Stimulated activated CD4-positive, alpha-beta T cell treated with anti-CD3 and anti-CD28 coated beads, Interleukin-12 subunit alpha, Interleukin-12 subunit beta, amount 100 ng/mL, for 24 hours (primary cell): ENCODE measurements at places on chromosomes 1 and 21.

DNA sequence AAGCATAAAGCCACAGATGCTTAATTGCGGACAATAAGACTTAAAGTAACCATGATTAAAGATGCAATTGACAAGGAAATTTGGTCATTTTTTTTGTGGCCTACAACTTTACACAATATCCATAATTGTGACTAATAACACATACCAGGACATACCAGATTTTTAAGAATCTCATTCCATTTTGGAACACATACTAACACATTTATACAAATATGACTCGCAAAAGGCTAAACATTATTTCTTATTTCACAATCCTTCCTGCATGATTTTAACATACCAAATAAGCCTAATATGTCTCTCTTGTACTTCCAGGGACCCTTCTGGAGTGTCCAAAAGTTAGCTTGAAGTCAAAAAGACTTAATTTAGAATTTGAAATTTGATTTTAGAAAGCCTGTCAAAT lies 48.8 kb downstream of the DR1 start:
- DNase-seq = no peak

DNA sequence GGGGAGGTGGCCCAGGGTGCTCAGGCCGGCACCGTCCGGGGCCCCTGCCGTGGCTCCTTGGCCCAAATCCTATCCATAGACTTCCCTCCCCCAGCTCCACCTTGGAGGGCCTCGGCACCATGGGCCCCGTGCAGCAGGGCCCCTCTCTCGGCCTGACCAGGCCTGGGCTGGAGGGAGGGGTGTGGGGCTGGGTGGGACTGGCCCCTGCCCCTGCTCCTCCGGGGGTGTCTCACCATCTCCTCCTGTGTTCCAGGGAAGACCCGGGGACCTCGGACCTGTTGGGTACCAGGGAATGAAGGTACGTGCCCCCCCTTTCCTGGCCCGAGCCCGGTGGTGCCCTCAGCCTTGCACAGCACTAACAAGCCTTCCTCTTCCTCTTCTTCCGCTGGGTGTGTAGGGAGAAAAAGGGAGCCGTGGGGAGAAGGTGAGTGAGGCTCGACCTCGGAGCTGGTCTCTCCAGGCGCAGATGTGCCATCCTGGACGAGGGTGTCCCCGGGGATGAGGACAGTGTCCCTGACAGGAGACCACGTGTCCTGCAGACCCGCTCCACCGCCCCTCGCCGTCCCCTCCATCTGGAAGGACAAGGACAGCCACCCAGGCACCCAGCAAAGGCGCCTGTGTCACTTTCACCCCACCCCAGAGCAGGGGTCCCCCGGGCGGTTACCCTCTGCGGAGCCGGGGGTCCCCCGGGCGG lies 7.9 kb downstream of the COL6A1 start:
- no peak for DNase-seq

- DNase-seq = no peak
These were observed 247.9 kb downstream of the GRIK3 start for GRCh38 chr1:36786425-36786824.

GRCh38 chr21:35150562-35151226 lies 101.6 kb upstream of the RUNX1 start:
- no peak for DNase-seq

DNA sequence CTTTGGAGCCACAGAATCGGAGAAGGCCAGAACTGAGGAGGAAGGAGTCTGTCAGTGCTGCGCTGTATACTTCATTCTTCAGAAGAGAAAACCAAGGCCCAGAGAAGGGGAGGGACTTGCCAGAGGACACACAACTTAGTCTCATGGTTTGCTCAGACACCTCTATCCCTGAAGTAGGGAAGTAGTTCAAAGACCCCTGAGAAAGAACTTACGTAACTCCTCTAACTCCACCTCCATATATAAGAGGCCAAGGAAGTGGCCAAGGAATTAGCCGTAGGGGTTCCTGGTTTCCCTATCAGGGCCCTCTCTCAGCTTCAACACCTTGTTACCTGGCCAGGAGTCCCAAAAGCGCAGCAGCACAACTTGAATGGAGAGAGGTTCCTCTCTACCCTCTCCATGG lies 580 bp upstream of the NECTIN4 start:
- DNase-seq = no peak

DNA sequence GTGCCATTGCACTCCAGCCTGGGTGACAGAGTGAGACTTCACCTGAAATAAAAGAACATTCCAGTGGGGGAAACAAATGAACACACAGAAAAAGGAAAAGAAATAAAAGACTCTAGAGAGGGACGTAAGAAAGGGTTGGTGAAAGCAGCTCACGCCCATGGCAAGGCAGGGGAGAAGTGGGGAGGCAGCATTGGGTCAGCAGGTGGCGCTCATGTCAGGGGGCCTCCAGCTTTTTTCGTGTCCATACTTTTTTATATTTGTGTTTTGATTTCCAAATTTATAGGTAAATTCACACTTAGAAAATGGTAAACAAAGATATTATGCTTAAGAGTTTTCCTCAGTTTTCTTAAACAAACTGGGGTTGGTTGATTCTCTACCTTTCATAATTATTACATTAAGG lies 45.5 kb downstream of the VPS13D start:
- DNase-seq = no peak

- DNase-seq = no peak
These were observed 232.5 kb downstream of the TNR start for GRCh38 chr1:175510914-175511313.

- DNase-seq = no peak
These were observed 52.6 kb downstream of the RUNX1 start for GRCh38 chr21:34996304-34997101.

DNA sequence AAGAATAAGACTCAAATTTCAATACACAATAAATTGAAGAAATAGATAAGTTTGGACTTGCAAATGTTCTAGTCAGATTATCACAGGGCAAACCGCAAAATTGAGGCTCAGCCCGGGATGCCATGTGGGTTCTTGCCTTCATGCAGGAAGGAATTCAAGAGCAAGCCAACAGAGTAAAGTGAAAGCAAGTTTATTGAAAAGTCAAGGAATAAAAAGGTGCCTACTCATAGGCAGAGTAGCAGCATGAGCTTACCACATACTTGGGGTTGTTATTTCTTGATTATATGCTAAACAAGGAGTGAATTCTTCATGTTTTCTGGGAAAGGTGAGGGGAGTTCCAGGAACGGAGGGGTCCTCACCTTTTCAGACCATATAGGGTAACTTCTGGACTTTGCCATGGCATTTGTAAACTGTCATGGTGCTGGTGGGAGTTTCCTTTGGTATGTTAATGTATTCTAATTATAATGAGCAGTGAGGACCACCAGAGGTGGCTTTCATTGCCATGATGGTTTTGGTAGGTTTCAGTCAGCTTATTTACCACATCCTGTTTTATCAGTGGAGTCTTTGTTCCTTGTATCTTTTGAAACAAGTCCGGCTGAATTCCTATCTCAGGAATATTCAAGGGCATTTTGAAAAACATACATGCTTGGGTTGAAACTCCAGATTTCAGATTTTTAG lies 2.0 kb upstream of the OR2AK2 start:
- DNase-seq = no peak

- DNase-seq = no peak
These were observed 46.4 kb upstream of the RGS21 start for GRCh38 chr1:192270398-192270797.

- DNase-seq = peak; percentile 28
These were observed 3.5 kb upstream of the KRTAP27-1 start for GRCh38 chr21:30340714-30341573.

DNA sequence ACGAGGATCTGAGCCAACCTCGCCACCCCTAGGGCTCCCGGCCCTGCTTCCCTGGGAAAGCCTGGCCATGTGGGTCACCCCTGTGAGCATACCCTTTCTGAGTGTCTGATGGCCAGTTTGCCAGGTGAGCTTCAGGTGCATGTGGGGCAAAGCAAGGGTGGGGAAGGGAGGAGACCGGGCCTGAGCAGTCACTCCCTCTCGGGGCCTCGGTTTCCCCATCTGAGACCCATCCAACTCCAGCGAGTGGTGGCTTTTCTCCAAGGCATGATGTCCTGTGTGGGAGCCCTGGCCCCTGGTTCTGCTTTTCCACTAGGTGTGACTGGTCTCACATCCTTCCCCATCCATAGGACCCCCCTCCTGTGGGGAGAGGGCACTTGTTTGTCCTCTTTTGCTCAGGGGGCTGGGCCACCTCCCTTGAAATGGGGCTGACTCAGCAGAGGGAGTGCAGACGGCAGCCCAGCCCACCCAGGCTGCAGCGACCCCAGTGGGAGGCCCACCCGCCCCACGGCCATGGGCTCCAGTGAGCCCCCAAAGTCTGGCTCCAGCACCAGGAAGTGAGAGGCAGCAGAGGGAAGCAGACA lies 1.7 kb upstream of the WNT9A start:
- DNase-seq = no peak

GRCh38 chr21:25515484-25516405 lies 91.5 kb downstream of the MRPL39 start:
- DNase-seq = no peak

DNA sequence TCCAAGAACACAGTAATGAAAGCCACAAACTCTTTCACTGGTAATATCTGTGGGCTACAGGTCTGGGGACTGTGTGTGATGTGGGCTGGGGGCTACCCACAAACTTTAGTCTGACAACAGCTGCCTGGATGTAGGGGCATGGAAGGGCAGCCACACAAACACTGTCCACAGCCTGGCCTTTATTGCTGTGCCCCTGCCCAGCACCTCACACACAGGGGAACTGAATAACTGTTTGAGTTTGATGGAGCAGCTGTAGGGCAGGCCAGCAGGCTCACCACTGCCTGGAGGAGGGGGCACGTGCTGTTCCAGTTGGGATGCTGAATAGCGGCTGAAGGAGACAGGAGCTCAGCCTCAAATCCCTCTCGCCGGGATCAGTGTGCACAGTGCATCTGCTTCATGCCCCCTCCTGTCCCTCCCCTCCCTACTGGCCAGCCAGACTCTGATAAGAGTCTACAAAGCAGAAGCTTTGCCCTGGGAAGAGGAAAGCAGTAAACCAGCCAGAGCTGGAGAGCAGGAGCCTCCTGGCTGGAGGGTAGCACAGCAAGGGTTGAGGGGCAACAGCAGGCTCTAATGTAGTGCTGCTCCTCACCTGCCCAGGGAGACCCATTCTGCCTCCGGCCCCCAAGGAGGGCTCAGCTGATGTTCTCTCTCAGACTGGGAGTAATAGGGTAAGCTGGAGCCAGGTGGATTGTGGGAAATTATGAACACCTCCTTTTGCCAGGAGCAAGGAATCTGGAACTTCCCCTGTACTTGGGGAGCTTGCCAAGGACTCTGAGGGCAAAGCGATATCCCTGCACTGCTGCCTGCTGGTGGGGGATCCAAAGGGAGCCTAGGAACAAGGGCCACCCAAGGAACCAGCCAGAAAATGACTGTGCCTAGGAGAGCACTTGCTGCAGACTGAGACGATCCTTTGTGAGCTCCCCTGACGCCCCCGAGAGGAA lies 70.2 kb upstream of the GOLT1A start:
- no peak for DNase-seq

DNA sequence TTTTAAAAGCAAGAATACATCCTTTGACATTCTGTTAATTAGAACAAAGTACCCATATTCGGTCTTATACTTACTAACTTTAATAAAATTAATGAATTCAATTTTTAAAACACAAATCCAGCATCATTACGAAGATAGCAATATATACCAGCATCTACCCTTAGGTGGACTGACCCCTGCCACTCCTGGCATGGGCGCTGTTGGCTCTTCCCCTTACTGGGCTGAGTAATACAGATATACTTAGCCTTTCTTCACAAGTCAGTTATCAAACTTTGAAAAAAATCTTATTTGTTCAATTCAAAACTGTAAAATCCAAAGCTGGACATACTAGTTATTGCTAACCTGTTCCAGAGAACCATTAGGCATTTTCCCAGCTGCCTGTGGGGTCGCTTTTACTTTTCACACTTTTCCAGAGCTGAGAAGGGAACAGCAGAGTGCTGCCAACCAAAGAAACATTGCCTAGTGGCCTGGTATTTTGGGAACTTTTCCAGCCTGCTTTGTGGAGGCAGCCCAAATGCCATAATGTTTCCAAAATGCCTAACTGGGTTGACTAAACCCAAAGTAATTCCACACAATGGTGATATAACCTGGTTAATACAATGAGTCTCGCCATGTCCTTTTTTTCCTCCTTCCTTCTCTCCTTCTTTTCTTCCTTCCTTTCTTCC lies 424.7 kb upstream of the ADGRL2 start:
- no peak for DNase-seq

GRCh38 chr1:56874689-56875088 lies 20.1 kb downstream of the C8A start:
- no peak for DNase-seq

GRCh38 chr1:35431173-35431599 lies 126.0 kb downstream of the KIAA0319L start:
- DNase-seq = no peak

DNA sequence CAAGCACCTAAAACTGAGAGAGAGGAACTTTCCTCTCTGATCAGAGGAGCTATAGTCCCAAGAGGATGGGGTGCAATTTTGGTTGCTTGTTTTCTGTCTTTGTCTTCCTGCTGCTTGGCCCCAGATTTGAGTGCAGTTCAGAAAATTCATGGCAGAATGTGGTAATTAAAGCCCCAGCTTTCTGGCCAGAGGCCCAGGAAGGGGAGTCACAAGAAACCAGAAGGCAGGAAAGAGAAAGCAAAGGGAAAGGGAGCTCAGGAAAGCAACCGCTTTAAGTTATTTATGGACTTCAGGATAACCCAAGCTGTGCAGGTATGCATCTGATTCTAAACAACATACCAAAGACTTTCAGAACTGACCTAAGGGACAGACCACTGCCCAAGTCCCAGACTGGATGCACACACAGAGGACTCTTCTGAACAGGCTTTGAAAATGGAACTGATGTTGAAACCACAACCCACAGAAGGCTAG lies 88.8 kb downstream of the ST3GAL3 start:
- DNase-seq = no peak

GRCh38 chr1:234186037-234186688 lies 187.1 kb upstream of the COA6 start:
- no peak for DNase-seq

- DNase-seq = no peak
These were observed 51.8 kb downstream of the ST6GALNAC5 start for GRCh38 chr1:76919085-76919484.

DNA sequence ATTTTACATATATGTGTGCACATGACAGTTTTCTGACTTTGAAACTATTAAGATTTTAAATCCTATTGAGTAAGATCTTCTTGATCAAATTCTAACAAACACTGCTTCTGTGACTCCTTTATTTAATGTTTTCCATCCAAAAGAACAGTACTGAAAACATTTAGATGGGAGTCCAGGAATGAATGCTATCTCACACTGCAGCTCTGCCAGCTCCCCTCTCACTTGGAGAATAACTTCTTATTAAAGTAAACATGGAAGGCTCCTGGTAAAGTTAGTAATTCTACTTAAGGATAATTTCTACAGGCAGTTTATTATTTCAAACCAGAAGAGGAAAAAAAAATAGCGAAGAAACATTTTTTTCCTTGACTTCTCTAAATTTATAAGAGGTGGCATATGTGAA lies 349.1 kb downstream of the DPYD start:
- DNase-seq = no peak

DNA sequence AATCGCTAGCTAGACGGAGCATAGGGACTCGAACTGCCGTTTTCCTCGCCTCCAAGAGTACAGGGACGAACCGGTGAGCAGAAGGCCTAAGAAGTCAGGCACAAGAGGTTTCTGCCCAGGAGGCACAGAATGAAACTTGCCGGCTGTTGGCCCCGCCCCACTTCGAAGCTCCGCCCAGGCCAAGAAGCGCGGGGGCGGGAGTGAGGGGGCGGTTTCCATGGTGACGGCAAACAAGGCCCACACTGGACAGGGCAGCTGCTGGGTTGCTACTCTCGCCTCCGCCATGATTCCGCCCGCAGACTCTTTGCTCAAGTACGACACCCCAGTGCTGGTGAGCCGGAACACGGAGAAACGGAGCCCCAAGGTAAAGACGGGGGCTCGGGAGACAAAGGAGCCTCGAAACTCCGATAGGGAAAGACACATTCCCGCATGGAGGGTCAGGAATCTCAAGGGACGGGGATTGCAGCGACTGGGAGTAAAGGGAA lies at the start of gene DNALI1:
DNALI1 (plus strand) TSS at position 229 of the 485 bp plus-strand sequence; CDS start at position 284, 55 bp downstream.
- DNase-seq = no peak
